ENCODE measurements at places on chromosomes 2 and 18.

DNA sequence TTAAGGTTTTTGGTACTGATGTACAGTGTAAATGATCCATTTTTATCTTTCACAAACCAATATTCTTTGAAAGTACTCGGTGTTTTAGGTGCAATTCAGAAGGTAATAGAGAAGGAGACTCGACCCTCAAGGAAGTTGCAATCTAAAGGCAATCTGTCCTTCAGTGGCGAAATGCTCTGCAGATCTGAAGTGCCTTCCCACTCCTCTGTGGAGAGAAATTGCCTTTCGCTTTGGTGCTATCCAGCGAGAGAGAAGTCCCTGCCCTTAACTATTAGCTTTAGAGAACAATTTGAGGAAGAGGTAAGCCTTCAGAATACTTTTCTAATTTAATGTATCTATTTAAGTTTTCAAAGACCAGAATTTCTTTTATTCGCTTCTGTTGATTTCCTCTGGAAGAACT, 371.8 kb upstream of the FANCL start:
- no peak for DNase-seq

DNA sequence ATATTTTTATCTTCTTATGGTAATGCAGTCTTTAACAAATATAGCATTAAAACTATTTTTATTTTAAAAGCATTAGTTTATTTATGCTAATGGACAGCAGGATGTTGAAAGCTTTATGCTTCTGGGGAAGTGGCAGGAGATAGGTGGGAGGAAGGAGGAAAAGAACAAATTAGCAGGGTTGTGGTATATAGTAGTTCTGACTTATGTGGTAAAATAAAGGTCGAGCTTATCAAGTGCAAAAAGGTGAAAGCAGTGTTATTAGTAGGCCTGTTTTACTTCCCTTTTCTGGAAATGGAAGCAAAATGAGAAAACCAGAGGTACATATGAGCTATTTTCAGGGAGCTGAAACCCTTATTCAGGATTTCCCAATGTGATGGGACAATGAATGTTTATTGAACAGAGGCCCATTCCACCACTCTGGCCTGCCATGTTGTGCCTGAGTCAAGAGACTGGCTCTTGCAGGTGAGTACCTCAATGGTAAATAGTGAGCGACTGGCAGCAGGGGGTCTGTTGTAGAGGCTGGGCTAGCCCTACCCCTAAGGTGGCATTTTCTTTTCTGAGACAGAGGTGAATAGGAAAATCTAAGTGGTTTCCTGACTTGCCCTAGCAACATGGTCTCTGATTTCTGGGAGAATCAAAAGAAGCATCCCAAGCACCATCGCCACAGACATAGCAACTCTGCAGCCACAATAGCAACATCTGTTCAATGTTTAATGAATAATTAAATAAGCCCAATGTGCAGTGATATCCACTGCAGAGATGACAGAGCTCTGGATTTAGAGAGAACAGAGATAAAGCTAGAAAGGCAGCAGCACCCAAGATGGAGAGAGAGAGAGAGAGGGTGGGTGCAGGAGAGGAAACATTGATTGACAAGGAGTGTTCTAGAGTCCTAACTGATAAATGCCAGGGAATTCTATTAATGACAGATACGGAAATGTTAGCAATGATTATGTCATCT, 119.7 kb downstream of the UPP2 start:
- DNase-seq = no peak

DNA sequence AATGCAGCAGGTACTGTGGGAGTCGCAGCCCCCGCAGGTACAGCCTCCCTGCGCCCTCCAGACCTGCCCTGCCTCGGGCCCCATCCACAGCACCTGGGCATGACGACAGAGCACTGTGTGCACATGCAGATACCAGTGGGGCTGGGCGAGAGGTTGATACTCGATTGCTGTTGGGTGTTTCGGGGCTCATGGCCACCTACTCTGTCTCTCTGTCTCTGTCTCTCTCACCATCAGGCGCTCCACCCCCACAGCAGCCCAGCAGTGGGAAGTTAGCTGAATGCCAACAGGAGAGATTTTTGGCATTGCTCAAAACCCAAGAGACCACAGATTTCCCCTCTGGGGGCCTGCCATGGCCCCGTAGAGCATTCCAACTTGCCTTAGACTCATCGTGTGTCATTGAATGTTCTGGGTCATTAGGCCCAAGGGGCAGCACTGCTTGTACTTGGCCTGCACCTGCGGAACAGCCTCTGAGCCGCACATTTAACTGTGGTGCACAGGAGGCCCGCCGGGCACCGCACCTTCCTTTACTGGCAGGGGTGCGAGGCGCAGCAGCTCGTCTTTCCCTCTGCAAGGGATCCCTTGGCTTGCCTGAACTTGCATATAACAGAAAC, 18.8 kb downstream of the KCNIP3 start:
- no peak for DNase-seq

- DNase-seq = no peak
These were observed 202.4 kb downstream of the KLHL29 start for GRCh38 chr2:23587341-23587880.

DNA sequence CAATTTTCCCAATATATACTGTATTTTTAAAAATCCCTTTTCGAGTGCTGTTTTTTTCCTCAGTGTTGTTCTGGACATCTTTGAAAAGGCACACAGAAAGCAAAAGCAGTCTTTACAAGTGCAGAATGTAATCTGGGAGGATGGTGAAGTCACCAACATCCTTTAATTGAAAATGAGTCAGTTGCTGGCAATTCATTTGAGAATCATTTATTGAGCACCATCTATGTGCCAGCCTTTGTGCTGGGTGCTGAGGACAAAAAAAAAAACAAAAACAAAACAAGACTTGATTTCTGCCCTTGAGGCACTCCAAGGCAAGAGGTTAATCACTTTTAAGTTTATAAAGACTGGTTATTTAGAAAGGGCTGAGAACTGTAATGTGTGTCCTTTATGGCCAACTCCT, 46.7 kb upstream of the ACVR1 start:
- no peak for DNase-seq

DNA sequence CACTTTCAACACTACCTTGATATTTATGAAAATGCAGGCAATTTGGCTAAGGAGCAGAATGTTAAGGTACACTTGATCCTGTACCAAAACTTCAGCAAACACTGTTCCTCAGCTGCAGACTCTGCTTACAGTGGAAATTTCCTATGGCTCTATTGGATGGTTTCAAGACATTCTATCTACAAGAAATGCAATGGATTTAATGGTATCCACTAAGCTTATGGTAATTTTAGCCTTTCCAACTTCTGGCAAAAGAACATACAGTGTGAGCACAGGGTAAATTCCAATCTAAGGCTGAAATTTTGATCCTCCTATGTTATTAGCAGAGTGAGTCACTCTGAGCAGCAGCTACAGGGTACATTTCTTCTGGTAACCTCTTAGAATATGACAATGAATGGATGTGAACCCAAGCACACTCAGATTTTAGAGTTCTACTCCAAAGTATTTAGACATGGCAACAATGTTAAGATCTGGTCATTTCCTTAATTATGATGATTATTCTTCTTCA, 361.8 kb upstream of the PIK3C3 start:
- no peak for DNase-seq

- no peak for DNase-seq
These were observed 12.2 kb downstream of the METAP1D start for GRCh38 chr2:172011812-172012575.

- DNase-seq = no peak
These were observed 170.5 kb downstream of the FTCDNL1 start for GRCh38 chr2:199680482-199680881.

DNA sequence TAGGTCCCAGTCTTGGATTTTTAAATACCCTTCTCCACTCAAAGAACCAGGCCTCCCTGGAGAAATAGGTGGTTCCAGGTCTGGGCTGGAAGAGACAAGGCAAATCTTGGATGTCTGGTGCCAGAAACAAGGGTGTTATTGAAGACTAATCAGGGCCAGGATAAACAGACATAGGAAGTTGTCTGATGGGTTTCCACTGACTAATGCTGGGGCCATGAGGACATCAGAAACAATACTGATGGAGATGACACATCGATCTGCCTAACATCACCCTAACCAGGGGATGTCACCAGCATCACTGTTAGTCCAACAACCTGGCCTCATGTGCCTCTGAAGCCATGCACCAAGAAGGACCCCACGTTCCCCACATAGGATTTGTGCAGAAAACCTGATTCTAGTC, 42.5 kb upstream of the GLI2 start:
- no peak for DNase-seq

- DNase-seq = no peak
These were observed 19.7 kb downstream of the KIAA1328 start for GRCh38 chr18:36848609-36849008.

DNA sequence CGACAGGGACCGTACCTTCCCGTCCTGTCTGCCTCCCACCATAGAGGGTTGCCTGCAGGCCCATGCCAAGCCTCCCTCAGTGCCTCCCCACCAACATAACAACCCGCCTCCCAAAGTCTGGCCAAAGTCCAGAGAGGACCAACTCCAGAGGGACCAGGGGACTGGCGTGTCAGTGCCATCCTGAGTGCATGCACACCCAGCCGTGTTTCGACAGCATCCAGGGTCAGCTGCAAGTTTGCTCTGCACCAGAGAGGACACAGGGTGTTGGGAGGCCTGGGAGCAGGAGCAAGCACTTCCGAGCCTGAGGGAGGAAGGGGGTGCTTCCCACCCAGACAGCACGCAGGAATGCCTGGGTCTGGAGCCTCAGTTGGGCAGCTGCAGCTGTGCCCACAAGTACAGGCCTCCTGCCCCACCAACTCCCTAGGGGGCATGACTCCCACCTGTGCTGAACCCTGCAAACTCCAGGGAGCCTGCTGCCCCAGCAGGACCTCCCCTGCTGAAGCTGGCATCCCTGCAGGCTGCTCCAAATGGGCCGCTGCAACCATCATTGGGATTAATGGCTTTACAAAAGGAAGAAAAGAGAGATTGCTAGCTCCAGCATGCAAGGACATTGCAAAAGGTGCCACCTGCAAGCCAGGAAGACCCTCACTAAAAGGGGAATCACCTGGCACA, 618.1 kb upstream of the FSHR start:
- no peak for DNase-seq

DNA sequence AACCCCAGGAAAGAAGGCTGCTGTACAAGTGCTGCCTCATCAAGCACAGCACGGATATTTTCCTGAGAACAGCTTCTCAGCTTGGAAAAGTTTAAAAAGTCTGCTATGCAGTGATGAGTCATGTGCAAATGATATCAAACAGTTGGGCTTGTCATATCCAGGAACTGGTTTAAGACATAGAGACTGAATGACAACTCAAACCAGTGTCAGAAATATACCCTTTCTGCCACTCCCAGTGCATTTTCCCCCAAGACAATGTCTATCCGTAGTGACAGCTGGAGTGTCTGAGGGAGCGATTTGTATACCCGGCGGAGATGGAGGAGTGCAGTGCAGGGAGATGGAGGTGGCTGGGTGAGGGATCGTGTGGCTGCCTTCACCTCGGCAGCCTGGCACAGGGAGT, 28.2 kb downstream of the SOX11 start:
- peak; percentile 6 for DNase-seq

DNA sequence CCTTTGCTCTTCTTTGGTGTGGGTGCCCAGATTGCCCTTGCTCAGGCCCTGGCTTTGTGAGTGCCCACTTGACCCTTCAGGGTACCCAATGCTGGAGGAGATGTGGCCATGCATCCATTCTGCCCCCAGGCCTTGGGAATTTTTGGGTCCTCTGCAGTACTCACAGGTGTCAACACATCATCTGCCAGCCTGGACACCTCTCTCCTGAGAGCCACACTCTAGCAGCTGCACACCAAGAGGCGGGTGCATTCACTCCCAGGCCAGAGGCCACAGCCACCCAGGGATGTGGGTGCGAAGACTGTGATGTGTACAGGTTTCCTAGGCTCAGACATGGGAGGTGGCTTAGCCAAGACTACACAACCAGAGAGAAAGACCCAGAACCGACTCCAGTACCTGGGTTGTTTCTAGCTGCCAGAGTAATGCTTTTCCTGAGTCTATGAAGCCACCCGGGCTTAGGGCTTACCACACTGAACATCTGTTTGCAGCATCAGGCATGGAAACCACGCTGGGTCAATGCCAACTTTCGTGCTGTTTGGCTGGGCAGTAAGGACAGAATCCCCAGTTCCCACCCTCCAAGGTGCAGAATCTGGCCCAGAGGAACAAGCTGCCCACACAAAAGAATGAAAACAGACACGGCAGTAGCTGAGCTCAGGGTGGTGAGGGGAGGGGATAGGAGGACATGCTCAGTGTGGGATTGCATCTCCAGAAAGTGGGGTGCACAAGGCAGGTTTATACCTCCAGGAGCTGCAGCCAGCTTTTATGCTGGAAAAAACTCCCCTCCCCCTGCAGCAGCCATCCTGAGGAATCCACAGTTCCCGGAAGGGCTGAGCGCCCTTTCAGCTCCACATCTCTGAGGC, 40.1 kb downstream of the KCNF1 start:
- no peak for DNase-seq

GRCh38 chr2:238910751-238911351, 63.0 kb downstream of the TWIST2 start:
- no peak for DNase-seq

DNA sequence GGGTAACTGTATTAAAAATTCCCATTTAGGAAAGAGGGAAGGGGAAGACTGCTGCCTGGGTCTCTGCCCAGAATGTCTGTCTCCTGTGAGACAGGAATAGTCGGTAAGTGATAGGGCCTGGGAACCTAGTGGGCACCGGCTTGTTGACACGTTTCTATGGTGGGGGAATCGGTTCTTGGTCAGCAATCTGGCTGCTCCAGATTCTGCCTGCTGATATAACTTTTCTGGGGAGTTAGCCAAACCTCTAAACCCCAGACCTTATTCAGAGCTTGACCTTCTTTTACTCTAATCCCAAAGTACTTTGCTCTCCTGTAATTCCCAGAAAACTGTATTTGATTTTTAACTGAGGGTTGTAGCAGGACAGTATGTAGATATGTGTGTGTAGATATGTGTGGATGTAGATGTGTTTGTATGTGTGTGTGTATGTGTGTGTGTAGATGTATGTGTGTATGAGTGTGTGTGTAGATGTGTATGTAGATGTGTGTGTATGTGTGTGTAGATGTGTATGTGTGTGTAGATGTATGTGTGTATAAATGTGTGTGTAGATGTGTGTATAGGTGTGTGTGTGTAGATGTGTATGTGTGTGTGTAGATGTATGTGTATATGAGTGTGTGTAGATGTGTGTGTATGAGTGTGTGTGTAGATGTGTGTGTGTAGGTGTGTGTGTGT, 61.8 kb upstream of the TXNDC2 start:
- no peak for DNase-seq

GRCh38 chr2:78237704-78238103, 715.5 kb upstream of the LRRTM4 start:
- DNase-seq = no peak

- no peak for DNase-seq
These were observed 105.1 kb downstream of the KCNF1 start for GRCh38 chr2:11016735-11017388.

DNA sequence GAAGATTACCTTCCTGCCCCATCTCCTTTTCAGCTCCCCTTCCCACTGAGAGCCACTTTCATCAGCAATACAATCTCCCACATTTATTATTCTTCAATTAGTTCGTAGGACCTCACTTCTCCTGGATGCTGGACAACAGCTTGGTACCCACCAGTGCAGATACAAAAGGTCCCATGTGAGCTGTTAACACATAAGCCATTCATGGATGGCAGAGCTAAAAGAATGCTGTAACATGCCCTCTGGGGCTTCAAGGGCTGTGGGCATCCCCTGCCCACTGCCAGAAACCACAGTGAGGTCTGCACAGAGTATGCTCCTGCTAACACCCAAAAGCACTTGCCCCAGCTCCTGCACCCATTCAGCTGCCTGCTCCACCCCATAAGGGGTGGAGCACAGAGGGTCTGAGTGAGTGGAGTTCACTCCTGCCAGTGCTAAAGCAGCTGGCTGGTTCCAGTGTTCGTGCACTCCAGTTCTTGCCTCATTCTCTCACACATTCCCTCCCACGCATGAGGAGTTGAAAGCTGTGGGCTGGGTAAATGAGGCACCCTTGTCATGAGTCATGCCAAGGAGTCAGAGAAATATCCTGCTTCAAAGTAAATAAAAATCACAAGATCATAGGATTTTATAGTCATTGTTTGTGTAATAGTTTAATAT, 305.9 kb upstream of the TMEFF2 start:
- peak; percentile 45 for DNase-seq
